ENCODE measurements at places on chromosomes 2 and 18. TPM values are rescaled to one million over a fixed set of nuclear protein-coding genes. Genes with fewer than 3 reads are reported as not detected.

The ACADL gene
- not detected for total RNA-seq

The DIPK1C gene
- 0.16 TPM for total RNA-seq

The PROM2 gene
- total RNA-seq = not detected

The MATN3 gene
- not detected for total RNA-seq

The HJURP gene
- total RNA-seq = 46.4 TPM

The NYAP2 gene
- total RNA-seq = 0.04 TPM

The DSC3 gene
- 0.40 TPM for total RNA-seq

The SDC1 gene
- total RNA-seq = 2.7 TPM

The SP100 gene
- total RNA-seq = 30.9 TPM

The POTEJ gene
- not detected for total RNA-seq

The VAMP5 gene
- 1.1 TPM for total RNA-seq

The PEX13 gene
- 21.6 TPM for total RNA-seq
